ENCODE measurements at places on chromosomes 4 and X.

DNA sequence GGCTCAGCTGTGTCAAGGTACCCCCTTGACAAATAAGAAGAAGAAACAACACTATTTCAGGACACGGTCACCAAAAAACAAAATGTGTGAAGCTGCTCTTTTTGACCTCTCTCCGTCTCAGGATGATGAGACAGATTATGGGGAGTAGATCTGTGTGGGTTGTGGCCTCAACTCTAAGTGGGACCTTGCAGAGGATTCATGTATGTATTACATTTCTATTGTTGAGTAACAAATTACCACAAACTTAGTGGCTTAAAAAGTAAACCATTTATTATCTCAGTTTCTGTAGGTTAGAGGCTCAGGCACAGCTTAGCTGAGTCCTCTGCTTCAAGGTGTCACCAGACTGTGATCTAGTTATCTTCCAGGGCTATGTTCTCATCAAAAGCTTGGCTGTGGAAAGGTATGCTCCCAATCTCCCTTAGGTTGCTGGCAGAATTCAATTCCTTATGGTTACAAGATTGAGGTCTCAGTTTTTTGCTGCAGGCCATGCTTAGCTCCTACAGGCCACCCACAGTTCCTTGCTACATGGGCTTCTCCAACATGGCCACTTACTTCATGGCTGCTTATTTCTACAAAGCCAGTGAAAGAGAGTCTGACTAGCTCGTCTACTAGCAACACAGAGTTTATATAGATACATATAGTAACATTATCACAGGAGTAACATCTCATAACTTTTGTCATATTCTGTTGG is 28.1 kb downstream of the DGKK start:
- no peak for DNase-seq

DNA sequence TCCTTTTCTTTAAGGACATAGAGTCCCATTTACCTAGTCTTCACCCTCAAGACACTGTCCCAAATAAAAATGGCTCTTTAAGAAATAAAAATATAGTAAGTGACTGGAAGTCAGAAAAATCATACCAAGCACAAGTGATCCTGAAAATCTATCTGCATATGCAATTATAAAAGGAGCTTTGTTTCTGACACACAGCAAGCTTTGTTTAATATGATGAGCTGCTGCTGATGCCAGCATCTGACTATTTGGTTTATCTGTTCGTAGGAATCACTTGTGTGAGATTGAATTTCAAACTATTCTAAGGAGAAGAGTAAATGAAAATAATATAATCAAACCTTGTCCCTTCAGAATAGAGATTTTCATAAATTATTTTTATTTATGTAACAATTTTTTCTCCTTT is 332.4 kb downstream of the PCDH7 start:
- no peak for DNase-seq

DNA sequence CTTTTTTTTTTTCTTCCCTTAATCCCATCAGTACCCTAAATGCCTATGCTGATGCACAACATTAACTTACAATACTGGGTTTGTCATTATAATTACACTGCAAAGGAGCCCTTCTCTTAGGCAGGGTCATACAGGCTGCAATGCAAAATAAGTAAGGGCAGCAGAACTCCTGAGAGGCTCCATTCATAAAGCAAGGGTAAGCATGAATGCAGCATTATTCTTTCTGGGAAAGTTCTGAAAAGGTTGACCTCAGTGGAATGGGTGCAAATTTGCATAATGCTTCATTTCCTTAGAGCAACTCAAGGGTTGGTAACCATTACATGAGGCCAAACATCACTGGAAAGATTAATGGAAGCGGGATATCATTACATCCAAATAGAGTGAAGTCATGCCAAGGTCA is 789.2 kb downstream of the KLHL13 start:
- DNase-seq: no peak

DNA sequence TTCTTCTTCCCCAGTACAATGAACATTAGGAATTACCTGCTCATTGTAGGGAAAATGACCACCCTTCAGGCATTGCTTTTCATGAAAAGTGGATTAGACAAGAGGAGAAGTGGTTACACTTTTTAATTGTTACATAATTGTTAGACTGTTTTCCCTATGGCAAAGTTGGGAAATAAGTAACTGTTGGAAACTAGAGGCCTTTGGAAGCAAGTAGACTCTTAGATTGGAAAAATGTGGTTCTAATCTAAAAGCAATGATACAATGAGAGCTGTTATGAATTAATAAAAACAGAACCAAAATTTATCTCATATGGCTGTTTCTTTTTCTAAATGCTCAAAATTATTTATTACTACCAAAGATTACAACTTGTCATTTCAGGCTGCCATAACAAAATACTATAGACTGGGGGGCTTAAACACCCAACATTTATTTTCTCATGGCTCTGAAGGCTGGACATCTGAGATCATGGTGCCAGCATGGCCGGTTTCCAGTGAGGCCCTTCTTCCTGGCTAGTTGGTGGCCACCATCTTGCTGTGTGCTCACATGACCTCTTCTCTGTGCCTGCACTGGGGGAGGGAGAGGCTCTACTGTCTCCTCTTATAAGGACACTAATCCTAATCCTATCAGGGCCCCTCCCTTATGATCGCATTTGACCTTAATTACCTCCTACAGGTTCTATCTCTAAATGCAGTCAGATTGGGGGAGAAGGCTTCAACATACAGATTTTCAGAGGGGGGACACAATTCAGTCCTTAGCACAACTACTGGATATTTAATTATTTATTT is 12.5 kb downstream of the CC2D2A start:
- no peak for DNase-seq

DNA sequence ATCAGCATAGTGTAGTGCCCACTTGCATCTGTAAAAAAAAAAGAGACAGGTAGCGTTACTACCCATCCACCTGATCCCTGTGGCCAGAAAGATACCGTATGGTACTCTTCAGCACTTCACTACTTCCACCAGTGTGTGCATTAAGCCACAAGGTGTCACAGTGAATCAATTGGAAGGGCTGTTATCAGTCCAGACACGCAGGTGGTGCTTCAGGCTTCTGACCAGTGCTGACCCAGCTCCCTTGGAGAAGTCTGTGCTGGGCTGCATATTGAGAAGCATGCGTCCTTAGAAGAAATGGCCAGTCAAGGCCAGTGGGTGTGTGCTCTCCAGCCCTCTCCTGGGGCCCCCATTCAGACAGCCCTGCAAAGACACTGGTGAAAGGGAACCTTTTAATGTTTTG is 10.6 kb downstream of the LDB2 start:
- DNase-seq: no peak

GRCh38 chr4:164169591-164169990 is 584.3 kb upstream of the SMIM31 start:
- DNase-seq: no peak

DNA sequence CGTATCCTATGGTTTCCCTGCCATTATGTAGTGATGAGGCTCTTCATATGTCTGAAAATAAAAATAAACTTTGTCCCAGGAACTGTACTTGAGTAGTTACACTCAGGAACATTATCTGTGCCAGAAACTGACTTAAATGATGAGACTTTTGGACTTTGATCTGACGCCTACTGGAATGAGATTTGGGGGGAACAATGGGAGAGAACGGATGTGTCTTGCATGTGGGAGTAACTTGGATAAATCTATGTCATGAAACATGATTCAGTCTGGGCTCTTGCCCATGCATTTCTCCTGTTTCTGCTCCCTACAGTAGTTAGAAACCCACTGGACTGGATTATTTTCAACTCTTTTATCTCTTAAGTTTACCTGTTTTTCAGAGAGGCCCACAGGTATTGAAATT is 2351.4 kb downstream of the PCDH7 start:
- DNase-seq: no peak

GRCh38 chrX:41314204-41314603 is 19.8 kb upstream of the DDX3X start:
- no peak for DNase-seq

All from eye (tissue), 1 donor.